MG63 (cell line): ENCODE measurements at places on chromosomes 4 and X.

GRCh38 chr4:113837397-113837796 lies 75.9 kb upstream of the CAMK2D start:
- no peak for DNase-seq

- no peak for DNase-seq
Measured at GRCh38 chr4:180717451-180718033, 1525.7 kb upstream of the TENM3 start.

DNA sequence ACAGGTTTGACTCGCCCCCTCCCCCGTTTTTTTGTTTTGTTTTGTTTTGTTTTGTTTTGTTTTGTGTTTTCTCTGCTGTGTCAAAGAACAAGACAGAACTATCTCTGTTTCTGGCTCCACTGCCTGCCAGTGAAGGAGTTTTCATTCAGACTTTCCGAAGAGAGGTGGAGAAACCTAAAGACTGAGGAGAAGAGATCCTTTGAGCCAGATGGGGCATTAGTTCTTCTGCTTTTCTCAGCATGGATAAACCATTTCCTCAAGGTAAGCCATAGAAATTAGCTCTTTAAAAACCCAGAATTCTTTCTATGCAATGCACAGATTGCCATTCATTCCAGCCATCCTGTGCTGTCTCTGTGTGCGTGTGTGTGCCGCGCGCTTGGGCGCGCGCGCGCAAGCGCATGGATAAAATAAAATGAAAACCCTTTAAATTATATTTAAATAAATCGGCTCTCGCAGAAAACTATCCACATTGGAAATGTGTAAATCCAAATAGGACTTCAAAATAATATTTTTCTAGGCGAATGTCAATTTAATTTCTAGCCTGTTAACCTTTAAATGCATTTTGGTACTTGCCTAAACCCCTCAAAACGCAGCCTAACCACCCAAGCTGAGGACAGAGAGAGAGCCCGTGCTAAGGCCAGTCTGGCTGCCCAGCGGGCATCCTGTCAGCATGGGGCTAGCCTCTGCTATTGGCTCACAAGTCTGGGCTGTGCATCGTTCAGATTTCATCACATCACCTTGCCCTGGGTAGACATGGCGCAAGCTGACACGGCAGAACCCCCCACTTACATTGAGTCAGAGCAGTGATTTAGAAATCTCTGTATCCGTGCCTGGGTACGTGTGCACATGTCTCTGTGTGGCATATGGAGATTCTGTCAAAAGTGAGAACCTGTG lies 113.0 kb upstream of the VAMP7 start:
- DNase-seq = no peak

GRCh38 chr4:80878218-80878617 lies 152.3 kb upstream of the BMP3 start:
- DNase-seq = no peak

DNA sequence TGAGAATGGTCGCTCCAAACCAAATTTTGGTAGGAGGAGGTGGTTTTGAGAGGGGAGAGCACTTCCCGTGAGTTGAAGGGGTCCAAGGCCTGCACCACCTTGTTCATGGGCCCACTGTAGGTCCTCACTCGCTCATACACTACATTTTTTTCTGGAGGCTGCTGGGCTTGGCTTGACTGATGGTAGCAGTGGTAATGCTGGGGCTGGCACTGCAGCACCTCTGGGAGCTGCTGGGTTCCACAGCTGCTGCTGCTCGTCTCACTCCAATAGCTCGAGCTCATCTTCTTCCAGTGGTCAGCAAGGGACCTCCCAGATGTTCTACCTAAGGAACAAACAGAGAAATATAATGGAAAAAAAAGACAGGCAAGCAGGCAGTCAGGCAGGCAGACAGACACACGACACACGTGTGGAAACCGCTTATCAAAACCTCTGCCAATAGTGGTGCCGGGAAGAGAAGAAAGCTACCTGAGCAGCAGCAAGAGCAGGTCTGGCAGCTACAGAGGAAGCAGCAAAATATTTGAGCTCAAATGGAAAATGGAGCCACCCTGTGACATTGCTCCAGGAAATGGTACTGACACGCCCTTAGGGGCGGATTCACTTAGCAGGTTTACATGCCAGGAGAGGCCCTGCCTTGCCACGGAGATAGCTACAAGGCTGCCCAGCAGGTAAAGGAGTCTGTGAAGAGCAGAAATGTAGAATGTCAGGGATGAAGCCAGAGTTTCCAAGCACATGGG lies at the start of gene POF1B:
Gene POF1B (minus strand): TSS at position 492 of the 734 bp plus-strand sequence. CDS start 211 bp downstream, at position 281.
- no peak for DNase-seq

- no peak for DNase-seq
Measured at GRCh38 chr4:147683188-147683591, 773 bp downstream of the PRMT9 start.

DNA sequence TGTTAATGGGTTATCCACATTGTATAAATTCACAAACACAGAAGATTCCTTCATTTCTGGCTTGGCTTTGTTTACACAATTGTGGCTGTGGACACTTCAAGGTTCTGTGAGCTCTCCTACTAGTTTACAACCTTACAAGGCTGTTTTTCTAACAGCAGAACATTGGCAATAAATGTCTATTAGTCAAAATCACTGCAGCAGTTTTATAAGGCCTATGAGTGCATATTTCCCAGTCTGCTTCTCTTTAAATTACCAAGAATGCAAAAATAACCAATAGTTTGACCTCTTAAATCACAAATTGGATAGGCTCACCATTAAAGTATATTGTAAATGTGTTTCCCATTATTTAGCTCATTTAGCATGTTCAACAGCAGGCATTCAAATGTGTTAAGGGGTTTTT lies 239.2 kb downstream of the DKK2 start:
- no peak for DNase-seq

DNA sequence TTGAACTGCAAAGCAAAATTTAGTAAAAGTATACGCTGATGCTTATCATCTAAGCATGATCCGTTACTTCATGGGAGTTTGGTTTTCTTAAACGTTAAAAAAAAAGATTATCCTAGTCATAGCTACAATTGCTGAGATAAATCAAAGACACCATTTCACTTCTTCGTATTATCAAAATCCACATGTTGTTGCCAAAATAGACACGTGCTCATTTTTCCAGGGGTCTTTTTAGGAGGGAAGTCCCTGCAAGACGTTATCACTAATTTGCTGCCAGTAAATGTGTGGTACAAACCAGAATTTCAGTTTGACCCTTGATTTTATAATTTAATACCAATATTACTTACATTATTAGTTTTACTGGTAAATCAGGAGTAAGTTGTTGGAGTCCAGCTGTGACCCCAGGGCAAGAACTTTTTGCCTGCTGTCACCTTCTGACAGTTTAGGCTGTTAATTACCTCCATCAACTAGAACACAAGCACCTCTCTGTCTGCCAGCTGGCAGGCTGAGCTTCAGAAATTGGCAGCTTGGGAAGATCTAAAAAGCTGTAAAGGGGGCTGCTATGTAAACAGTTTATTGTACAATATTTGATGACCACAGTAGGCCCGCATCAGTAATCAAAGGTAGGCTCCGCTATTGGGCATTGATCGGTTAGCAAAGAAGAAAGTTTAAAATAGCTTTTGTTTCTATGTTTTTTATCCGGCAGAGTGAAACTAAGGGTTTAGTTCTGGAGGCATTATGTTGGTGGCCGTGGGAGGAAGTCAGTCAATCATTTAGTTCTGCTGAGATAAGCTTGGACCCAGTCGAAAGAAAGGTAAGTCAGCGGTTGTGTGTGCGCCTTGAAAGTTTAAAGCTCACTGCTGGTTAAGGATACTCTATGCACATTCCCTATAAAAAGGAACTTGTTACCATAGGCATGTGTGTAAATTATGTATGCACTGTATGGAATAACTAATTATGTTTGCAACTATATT lies 196.4 kb downstream of the FBXO8 start:
- DNase-seq = no peak

- no peak for DNase-seq
Measured at GRCh38 chrX:1451661-1452515, 821 bp downstream of the ASMTL start.

GRCh38 chrX:19361701-19362100 lies 18.0 kb downstream of the PDHA1 start:
- DNase-seq = no peak

DNA sequence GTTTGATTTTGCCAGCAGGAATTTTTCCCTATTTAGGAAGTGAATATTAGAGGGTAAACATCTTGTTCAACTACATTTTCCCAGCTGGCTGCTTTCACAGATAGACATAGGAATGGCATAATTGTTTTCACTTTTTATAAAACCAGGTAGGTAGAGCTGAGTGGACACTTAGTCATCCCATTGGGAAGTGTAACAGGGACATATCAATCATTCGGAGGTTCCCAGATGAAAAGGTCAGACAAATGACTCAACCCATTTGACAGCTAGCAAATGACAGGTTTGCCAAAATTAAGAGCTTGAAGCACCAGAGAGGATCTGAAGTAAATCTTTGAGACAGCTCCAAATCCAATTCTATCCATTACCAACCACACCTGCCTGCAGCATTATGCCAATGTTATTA lies 205.3 kb downstream of the SLC39A8 start:
- DNase-seq = no peak

GRCh38 chrX:42531441-42531840 lies 246.5 kb downstream of the PPP1R2C start:
- no peak for DNase-seq

GRCh38 chrX:74179499-74179898 lies 124.5 kb upstream of the ZCCHC13 start:
- no peak for DNase-seq

DNA sequence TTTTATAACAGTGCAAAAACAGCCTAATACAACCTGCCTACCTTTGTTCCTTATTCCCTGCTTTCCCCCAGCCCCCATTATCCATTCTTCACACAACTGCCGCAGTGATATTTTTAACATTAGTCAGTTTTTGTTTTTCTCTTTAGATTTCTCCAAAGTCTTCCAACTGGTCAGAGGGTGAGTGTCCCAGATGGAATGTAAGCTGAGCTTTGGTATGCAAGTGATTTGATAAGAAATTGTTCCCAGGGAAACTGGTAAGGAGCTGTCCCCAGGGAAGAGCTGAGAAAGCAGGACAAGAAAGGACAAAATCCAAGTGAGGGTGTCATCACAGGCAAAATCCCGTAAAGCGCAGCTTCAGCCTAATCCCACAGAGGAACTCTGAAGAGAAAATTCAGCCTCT lies 475.5 kb upstream of the ADGRL3 start:
- DNase-seq = peak; percentile 27

- DNase-seq = no peak
Measured at GRCh38 chr4:176002007-176002613, 63.5 kb upstream of the WDR17 start.

- no peak for DNase-seq
Measured at GRCh38 chrX:154015581-154016264, 4.0 kb downstream of the IRAK1 start.

GRCh38 chr4:8312069-8312445 lies 42.5 kb downstream of the HTRA3 start:
- no peak for DNase-seq
